Prostate gland (tissue), 2 donors: ENCODE measurements at places on chromosomes 7 and 10. TPM values are rescaled to one million over a fixed set of nuclear protein-coding genes. Genes with fewer than 3 reads are reported as not detected.

DNA sequence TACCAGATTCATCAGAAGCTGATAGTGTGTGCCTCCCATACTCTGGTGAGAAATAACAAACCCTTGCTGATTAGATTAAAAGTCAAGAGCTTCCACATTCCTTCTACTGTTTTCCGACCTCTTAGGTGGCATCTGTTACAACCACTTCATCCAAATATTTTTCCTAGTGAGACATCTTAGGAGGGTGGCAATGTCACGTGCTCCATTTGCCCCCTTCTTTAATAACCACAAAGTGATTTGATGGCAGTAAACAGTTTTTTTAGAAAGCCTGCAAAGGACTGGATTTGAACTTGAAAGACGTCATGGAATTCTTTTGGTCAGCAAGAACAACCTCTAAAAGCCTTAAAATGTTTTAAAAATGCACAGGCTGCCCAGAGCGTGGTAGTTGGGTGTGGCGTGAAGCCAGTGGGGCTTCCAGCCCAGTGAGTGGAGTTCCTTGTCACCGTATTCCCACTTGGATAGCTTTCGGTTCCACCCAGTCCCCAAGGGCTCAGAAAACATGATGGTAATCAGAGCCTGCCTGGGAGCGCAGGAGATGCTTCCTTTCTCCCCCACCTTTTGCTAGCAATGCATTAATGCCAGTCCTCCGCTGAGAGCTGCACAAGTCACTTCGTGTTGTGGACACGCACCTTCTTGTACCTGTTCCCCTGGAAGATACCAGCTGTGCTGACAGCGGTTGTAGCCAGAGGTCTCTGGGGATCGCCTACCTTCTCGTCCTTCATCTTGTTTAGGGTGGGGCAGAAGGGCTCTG is 256.4 kb downstream of the KIAA1217 start:
- H3K27me3 ChIP-seq: no peaks in the 10 kb centered on the region
- H3K4me1 ChIP-seq: peaks cover 2% of the 10 kb centered on the region
- H3K36me3 ChIP-seq: no peaks in the 10 kb centered on the region

GRCh38 chr7:41107330-41107937 is 595.5 kb downstream of the INHBA start:
- no peaks in the 10 kb centered on the region for H3K4me1 ChIP-seq
- no peak overlapping the region for H3K27ac ChIP-seq
- H3K36me3 ChIP-seq: no peaks in the 10 kb centered on the region
- H3K27me3 ChIP-seq: peaks cover 2% of the 10 kb centered on the region
- DNase-seq: peak; percentile 52

- H3K4me1 ChIP-seq: no peaks in the 10 kb centered on the region
- no peak overlapping the region for H3K4me3 ChIP-seq
- DNase-seq: no peak
- no peaks in the 10 kb centered on the region for H3K36me3 ChIP-seq
Measured at GRCh38 chr7:48259463-48260280, 88.4 kb downstream of the ABCA13 start.

GRCh38 chr7:24115661-24116060 is 168.3 kb upstream of the NPY start:
- no peak overlapping the region for H3K27ac ChIP-seq
- H3K4me1 ChIP-seq: no peaks in the 10 kb centered on the region
- H3K36me3 ChIP-seq: no peaks in the 10 kb centered on the region

ASB13 gene
- 16.6 TPM for total RNA-seq

- H3K4me3 ChIP-seq: no peak overlapping the region
- H3K27ac ChIP-seq: no peak overlapping the region
- DNase-seq: no peak
- H3K4me1 ChIP-seq: no peaks in the 10 kb centered on the region
- H3K36me3 ChIP-seq: no peaks in the 10 kb centered on the region
Measured at GRCh38 chr10:123262456-123262855, 108.3 kb downstream of the BUB3 start.

GRCh38 chr10:87696922-87697745 is 37.5 kb downstream of the PAPSS2 start:
- H3K36me3 ChIP-seq: no peaks in the 10 kb centered on the region
- H3K27ac ChIP-seq: no peak overlapping the region
- H3K4me3 ChIP-seq: no peak overlapping the region
- no peaks in the 10 kb centered on the region for H3K27me3 ChIP-seq

TMEM270 gene
- total RNA-seq: 4.9 TPM

ABCC2 gene
- total RNA-seq: 0.14 TPM

GRCh38 chr10:112141292-112141691 is 42.3 kb downstream of the GPAM start:
- H3K4me1 ChIP-seq: no peaks in the 10 kb centered on the region
- no peaks in the 10 kb centered on the region for H3K36me3 ChIP-seq
- no peak overlapping the region for H3K4me3 ChIP-seq
- no peak overlapping the region for H3K27ac ChIP-seq
- no peak for DNase-seq
- no peaks in the 10 kb centered on the region for H3K27me3 ChIP-seq

DNA sequence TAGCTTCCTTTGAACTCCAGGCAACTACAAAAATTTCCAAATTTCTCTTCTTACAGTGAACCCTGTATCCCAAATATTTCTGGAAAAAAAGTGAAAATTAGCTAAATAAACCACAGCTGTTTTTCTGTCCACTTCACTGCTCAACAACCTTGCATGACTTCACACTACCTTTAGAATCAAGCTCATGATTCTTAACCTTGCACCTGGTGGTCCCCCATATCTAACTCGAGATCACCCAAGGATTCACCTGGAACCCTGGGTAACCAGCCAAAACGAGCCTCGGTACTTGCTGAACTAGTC is 47.5 kb downstream of the PDLIM1 start:
- no peaks in the 10 kb centered on the region for H3K36me3 ChIP-seq
- no peaks in the 10 kb centered on the region for H3K27me3 ChIP-seq
- H3K27ac ChIP-seq: no peak overlapping the region
- H3K4me1 ChIP-seq: no peaks in the 10 kb centered on the region

IFRD1 gene
- total RNA-seq: 57.5 TPM

- no peaks in the 10 kb centered on the region for H3K4me1 ChIP-seq
- no peak for DNase-seq
- H3K27me3 ChIP-seq: no peaks in the 10 kb centered on the region
- no peak overlapping the region for H3K27ac ChIP-seq
- H3K4me3 ChIP-seq: no peak overlapping the region
Measured at GRCh38 chr7:150958597-150958996, 19.5 kb downstream of the KCNH2 start.

STEAP1B gene
- total RNA-seq: not detected

GRCh38 chr10:89171263-89171872 is 35.7 kb downstream of the CH25H start:
- H3K4me3 ChIP-seq: no peak overlapping the region
- no peaks in the 10 kb centered on the region for H3K4me1 ChIP-seq

GRCh38 chr7:32957326-32958045 is at the start of gene FKBP9:
FKBP9 (plus strand) TSS chr7:32957440; CDS start chr7:32957574, 134 bp downstream.
- H3K4me3 ChIP-seq: peak within 1 kb of the TSS; percentile 92
- no peaks in the 10 kb centered on the region for H3K4me1 ChIP-seq
- H3K27ac ChIP-seq: peak within 1 kb of the TSS; percentile 84
- peak; percentile 85 for DNase-seq

DNA sequence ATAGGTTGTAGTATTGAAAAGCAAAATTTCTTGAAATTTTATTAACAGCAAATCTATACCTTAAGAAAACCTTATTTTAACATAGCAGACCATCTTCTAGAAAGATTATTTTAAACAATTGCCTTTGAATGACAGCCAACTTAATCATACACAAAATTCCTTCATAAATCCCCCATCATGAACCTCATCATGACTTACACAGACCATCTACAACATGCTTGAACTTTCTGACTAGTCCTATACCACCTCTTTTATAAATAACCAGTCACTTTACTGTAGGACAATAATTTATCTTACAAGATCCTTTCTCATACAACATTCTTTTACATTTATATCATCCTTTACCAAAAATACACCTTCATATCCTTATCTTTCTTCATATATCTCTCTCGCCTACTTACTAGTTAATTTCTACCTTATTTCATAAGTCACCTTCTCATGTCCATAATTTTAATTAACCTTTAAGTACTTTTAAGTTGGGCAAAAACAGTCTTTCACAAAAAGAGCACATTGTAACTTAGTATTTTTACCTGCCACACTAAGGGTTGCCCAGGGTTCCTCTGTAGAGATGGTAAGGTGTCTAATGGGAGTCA is 16.6 kb upstream of the PTN start:
- no peak for DNase-seq
- no peaks in the 10 kb centered on the region for H3K27me3 ChIP-seq
- H3K36me3 ChIP-seq: no peaks in the 10 kb centered on the region
- no peak overlapping the region for H3K4me3 ChIP-seq

- DNase-seq: no peak
- no peak overlapping the region for H3K4me3 ChIP-seq
Measured at GRCh38 chr7:116591202-116592040, 66.6 kb downstream of the CAV1 start.

CCL24 gene
- total RNA-seq: not detected

DNA sequence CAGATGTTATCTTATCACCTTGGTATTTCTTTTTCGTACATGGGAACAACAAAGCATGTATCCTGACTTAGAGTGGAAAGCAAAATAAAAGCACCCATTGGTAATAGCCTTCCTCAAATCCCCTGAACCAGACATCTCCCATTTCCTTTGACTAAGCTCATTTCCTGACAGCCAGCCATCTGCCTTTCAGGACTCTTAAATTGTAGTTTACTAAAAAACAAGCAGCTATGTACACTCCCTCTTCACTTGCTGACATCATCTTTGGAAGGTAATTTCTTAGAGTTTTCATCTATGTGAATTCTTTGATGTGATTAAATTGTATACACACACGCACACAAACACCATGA is 40.7 kb downstream of the ARL4A start:
- no peaks in the 10 kb centered on the region for H3K4me1 ChIP-seq
- H3K27ac ChIP-seq: no peak overlapping the region
- no peak for DNase-seq
- H3K27me3 ChIP-seq: no peaks in the 10 kb centered on the region

- H3K27ac ChIP-seq: no peak overlapping the region
- H3K27me3 ChIP-seq: no peaks in the 10 kb centered on the region
- no peaks in the 10 kb centered on the region for H3K4me1 ChIP-seq
- no peaks in the 10 kb centered on the region for H3K36me3 ChIP-seq
Measured at GRCh38 chr7:147586526-147586925, 1004.0 kb upstream of the C7orf33 start.

GPR85 gene
- total RNA-seq: 0.50 TPM

MKLN1 gene
- total RNA-seq: 58.1 TPM

DNA sequence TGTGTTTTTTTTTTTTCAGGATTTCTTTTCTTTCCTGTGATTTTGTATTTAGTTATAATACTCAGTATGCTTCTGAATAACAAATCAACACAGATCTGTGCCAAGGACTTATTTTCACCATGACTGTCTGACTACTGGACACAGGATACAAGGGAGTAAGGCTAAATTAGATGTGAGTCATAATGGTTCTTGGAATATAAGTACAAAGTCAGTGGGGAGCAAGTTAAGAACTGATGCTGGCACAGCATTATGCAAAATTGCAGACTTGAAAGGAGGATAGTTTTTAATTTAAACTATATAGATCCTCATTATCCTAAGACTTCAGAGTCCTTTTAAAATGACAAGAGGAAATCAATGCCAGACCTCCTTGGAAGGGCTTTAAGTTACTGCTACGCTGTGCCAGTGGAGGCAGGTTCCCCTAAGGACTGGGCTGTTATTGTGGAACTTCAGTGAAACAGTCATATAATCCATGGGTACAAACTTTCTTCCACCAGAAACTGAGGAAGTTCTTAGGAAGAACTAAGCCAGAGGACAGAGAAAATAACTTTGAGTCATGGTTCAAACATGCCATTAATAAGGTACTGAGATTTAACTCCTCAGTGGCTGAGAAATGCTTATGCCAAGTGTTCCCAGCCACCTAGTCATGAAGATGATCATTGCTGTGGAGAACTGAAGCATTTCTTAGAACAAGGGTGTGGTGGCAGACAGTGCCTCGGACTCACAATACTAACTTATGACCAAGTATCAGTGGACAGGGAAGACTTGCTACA is 531.2 kb downstream of the HTR7 start:
- no peaks in the 10 kb centered on the region for H3K4me1 ChIP-seq
- no peak overlapping the region for H3K27ac ChIP-seq
- no peak for DNase-seq
- no peaks in the 10 kb centered on the region for H3K36me3 ChIP-seq
- no peak overlapping the region for H3K4me3 ChIP-seq

DNA sequence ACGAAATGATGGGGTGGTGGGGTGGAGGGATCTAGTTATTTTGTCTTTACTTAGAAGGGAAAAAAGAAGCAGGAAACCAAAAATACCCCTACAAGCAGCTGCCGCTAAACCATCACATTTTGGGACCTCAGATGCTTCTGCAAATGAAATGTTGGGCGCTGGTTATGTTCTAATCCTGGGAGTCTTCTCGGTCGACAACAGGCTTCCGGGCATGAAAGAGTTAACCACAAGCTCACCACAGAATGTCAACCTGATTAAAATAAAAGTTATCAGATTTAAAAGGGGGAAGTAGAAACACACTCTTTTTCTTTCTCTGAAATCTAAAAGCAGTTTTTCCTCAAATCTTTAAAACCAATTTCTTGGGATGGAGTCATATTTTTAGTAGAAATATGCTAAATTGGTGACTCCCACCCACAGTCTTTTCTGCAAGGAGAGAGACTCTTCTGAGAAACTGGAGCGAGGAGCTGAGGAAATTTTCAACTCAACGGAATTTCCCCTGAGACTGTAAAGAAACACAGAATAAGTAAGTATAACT is 16.8 kb downstream of the IL2RA start:
- no peak overlapping the region for H3K27ac ChIP-seq
- H3K4me3 ChIP-seq: no peak overlapping the region
- no peaks in the 10 kb centered on the region for H3K27me3 ChIP-seq
- H3K4me1 ChIP-seq: no peaks in the 10 kb centered on the region
- H3K36me3 ChIP-seq: no peaks in the 10 kb centered on the region

GRCh38 chr7:44767912-44768627 is 19.4 kb downstream of the ZMIZ2 start:
- H3K4me3 ChIP-seq: no peak overlapping the region
- H3K27ac ChIP-seq: peak overlapping the region; percentile 59
- peaks cover 11% of the 10 kb centered on the region for H3K36me3 ChIP-seq
- peaks cover 27% of the 10 kb centered on the region for H3K4me1 ChIP-seq
